Type B pancreatic cell (in vitro differentiated cells): ENCODE measurements at places on chromosomes 1 and 21. TPM values are rescaled to one million over a fixed set of nuclear protein-coding genes. Genes with fewer than 3 reads are reported as not detected.

DNA sequence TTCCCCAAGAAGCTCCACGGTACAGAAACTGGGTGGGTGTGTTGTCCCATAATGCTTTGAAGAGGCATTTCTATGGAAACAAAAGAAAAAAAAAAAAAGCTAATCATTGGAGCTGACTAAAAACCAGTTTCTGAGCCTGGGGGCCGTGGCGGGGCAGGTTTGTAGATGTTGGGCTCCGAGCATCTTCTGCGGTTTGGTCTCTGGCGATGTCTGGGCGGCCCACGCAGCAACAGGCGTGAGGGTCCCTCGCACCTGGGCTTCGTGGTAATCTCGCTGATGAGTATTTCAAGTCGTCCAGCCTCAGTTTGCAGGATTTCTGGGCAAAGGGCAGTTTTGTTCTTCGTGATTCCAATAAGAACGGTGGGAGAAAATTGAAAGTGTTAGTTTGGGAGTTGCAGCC lies 6.8 kb downstream of the TP73 start:
- no peak for DNase-seq

Gene RAB42
- 0.52 and 2.7 TPM in 2 replicates for total RNA-seq

DNA sequence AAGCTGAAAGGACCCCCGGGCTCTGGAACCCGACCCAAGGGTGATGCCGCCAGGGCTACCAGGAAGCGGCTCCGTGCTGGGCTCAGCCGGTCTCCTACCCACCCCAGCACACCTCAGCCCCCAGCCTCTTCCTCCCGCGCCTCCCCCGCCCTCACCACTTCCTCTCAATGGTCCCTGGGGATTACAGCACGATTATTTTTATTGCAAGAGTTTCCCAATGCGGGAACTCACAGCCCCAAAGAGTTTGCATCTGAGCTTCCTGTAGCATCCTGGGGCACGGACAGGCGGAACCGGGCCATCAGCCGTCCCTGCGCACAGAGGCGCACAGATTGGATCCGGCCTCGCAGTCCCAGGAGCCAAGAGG lies 8.7 kb upstream of the SLX9 start:
- no peak for DNase-seq

GRCh38 chr1:7402548-7402850 lies 368.6 kb upstream of the VAMP3 start:
- DNase-seq = no peak

DNA sequence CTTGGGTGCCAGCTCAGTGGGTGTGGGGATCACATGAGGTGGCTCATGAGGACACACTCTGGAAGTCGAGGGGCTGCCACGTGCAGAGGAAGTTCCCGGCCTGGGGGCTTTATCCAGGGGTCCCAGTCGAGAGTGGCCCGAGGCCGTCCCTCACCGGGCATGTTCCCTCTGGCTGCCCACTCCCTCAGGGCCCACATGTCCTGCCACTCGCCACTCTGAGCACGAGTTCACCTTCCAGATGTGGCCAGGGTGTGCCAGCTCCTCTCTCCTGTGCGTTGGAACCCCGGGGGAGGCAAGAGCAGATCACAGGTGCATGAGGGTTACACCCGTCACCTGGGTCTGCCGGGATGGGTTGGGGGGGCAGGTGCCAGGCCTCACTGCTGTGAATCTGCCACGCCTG lies 14.6 kb downstream of the TMEM201 start:
- peak; percentile 66 for DNase-seq

- DNase-seq = no peak
These were observed 305.2 kb upstream of the FMN2 start for GRCh38 chr1:239786464-239786863.

DNA sequence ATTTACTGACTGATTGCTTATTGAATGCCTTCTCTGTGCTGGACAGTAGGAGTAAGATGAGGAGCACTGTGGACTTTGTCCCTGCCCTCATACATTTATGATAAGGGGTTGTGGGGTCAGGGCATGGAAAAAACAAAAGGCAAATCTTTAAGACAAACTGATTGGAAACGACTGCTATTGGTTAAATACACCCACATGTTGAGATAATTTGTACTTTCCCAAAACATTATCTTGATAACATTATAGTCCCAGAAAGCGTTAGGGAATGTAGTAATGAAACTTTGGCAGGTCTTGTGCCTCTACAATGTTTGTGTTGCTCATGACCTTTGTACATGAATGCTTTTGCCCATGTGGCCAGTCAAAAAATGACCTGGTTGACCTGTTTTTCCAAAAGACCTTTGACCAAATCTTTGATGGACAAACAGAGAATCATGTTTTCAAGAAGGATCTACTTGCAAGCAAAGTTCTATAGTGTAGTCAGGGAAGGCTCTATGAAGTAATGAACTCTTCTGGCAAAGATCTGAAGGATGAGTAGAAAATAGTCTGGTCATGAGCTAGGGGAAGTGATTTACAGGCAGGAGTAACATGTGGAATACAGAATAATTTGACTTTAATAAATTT lies 50.9 kb downstream of the LEPR start:
- DNase-seq = no peak

Gene CFHR3
- total RNA-seq = 1.5 TPM in 1 of 2 replicates, not detected in the other

DNA sequence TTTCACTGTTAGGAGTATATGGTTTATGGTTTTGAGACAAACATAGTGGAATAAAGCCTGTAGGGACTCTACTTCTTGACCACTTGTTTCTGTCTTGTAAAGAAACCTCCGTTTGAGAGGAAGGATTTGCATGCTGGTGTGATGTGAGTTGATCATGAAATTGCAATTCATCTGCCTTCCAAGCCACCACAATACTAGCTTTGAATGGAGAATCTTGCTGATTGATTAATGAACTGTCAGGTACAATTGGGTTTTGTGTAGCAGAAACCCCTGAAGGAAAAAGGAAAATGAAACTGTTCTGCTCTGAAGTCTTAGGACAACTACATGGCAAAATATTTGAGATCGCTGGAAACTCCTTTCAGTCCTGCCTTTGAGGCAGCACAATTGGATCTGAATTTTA lies 90.7 kb downstream of the VPS13D start:
- DNase-seq = no peak

GRCh38 chr1:32063261-32063681 lies 9.5 kb upstream of the TMEM39B start:
- no peak for DNase-seq

DNA sequence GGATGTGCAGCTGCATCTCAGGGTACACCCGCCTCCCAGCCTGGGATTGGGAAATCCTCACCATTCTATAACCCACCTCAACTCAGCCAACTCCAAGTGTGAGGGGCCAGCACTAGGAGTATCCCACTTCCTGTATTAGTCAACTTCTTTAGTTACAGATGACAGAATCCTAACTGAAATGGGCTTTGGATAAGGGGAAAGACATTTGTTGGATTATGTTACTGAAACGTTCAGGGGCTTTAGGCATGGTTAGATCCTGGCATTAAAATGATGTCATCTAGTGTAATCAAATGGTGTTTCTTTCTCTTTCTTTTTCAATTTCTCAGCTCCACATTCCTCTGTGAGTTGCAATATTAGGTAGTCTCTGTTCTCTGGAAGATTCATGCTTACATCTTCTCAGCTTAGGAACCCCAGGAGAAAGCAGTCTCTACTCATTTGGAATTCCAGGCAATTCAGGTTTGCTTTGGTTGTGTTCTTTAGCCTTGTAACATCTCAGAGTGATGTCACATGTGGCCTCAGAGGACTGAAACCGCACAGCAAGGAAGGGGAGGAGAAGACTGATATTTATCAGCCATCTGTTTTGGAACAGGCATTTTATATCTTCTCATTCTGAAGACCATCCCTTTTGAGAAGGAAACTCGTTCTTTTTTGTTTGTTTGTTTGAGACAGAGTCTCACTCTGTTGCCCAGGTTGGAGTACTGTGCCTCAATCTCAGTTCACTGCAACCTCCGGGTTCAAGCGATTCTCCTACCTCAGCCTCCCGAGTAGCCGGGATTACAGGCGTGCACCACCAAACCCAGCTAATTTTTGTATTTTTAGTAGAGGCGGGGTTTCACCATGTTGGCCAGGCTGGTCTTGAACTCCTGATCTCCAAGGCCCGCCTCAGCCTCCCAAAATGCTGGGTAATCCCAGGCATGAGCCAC lies 18.9 kb upstream of the TMEM54 start:
- no peak for DNase-seq

GRCh38 chr1:15184436-15185241 lies 31.1 kb downstream of the TMEM51 start:
- no peak for DNase-seq

GRCh38 chr1:107225706-107226105 lies 84.9 kb downstream of the NTNG1 start:
- no peak for DNase-seq

DNA sequence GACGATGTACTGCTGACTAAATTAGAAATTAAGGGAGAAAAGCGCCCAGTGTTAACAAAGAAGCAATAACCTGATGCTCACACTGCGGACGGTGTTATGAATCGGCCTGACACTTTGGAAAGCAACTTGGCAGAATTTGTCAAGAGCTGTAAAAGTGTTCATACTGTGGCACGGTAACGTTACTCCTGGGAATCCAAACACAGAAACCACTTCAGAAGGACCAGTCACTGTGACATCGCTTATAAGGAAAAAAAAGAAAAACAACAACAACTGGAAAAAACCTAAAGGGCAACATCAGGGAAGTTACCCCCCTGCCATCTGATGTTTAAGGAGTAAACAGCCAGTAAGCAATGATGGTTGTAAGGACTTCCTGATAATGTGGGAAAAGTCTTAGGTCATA lies 27.7 kb downstream of the CAPZB start:
- DNase-seq = no peak

DNA sequence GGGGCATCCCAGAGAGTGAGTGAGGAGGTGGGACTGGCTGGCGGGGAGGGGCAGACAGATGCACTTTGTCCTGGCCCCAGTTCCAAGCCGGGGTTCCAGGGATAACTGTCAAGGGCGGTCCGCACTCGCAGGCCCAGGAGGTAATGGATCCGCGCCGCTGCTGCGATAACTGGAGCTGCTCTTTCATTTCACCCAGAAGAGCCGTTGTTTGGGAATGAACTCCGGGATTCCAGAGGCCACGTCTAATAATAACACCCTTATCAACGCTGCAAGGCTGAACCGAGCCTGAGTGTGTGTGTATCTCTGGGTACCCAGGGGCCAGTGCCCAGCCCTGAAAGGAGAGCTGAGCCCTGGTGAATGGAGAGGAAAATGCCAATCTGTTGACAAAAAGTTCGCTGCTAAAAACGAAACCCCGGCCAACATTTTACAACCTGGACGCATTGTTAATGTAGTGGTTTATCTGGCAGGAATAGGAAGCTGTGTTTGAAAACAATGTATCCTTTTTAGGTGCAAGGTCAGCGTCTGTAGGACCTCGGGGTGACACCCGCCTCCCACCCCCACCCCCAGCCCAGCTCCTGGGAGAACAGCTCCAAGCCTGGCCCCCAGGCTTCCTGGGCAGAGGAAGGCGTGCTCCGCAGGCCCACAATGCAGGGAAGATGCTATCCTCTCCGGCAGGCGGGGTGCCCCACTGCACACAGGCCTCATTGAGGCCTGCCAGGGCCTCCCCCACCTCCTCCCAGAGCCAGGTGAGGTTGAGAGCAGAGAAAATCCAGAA lies 119.7 kb downstream of the PROX1 start:
- DNase-seq = no peak

DNA sequence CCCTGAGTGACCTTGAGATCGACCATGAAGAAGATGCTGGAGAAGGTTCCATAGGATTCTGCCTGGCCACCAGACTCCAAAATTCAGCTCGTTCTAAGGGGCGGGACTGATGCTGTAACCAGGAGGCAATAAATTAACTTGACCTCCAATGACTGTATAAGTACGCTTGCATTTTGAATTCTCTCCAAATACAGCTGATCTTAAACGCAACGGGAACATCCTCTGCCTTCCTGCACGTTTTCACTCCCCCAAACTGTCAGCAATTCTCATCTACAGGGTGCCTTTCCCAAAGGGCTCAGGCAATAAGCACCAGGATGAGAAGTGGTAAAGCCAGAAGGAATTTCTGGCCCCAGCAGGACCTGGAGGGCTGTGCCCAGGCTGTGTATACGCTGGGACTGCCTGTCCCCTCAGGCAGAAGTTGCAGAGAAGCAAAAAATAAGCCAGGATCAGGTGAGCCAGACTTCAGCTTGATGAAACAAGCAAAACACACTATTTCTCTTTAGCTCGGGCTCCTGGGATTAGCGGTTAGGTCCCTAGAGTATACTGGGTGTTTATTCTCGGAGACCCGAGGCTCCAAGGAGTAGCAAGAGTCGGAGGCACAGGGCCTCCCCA lies 124.8 kb downstream of the LRIG2 start:
- DNase-seq = no peak

Gene ZNF697
- 9.9 and 11.8 TPM in 2 replicates for total RNA-seq

Gene MEX3A
- 31.0 and 61.9 TPM in 2 replicates for total RNA-seq

DNA sequence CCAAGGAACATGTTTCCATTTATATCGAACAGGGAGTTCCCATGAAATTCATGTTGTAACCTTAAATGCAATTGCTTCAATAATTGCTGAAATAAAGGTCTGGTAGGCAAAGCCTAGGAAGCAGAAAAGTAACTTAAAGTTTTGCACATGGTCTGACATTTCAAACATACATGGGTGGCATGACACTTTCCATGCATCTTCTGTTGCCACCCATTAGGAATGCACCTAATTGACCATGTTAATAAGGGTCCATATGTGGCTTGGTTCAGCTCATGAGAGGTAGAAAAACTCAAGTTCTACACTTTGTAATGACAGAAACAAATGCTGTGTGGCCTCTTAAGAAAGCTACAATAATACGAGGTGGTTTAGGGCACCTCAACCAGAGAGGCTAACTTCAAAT lies 72.0 kb upstream of the GORAB start:
- DNase-seq = no peak

- no peak for DNase-seq
These were observed 3.6 kb upstream of the ZNF124 start for GRCh38 chr1:247175458-247175857.

- peak; percentile 53 for DNase-seq
These were observed 598.6 kb downstream of the AJAP1 start for GRCh38 chr1:5253036-5253435.

DNA sequence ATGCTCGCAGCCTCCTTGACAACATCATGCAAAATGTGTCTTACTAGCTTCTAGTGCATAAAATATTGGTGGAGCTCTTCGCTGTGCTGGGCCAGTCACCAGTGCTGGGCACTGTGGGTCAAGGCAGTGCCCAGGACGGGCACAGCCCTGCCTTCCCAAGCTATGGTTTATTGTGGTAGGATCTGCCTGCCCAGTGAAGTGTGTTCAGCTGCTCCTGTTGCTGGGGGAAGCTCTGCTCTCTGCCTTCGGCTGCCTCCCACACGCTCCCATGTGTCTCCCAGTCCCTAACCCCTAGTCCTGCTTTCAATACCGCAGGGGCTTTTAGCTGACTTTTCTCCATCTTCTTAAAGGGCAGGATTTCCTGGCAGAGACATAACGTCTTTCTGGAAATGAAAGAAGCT lies 15.7 kb downstream of the EPHX1 start:
- DNase-seq = no peak

Gene RNPC3
- 20.0 and 20.5 TPM in 2 replicates for total RNA-seq

Gene AIM2
- 0.40 and 1.0 TPM in 2 replicates for total RNA-seq

DNA sequence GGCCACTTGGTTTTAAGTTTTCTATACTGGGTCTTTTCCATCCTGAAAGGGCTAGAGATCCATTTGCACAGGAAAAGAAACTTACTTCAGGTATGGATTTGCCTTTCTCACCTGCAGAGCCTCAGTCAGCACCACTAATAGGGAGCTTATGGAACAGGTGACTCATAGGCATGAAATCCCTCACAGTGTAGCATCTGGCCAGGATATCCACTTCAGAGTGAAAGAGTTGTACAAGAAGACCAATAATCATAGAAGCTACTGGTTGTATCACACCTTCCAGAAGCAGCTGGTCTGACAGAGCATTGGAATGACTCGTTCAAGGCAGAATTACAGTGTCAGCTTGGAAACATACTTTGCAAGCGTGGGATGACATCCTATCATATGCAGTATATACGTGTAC lies 26.3 kb upstream of the SYT14 start:
- DNase-seq = no peak

Gene CSF1
- total RNA-seq = 10.9 and 15.2 TPM in 2 replicates
